ENCODE measurements at places on chromosomes 16 and 17.

DNA sequence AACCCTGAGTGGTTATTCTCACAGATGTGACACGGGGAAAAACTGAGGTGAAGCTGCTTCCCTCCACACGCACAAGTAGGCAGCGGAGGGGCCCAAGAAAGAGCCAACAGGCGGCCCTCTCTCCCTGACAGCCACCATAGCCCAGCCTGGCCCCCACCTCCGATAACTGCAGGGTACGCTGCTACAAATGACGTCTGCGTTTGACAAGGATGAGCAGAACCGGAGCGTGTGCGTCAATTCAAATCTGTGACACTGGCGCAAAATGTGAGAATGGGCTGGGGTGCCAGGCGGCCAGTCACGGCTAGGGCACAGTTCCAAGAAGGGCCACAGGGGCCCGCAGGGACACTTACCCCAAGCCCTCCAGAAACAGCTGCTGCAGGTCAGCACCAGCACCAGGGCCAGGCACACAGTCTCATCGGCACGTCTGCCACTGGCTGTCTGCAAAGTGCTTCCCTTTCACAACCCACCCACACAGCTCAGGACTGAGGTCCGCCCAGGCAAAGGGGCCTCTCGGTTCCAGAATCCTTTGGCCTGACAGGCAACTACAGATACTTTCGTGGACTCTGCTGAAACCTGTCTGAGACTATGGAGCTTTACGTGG, 14.4 kb downstream of the AXIN1 start:
- DNase-seq = no peak

- no peak for DNase-seq
Measured at GRCh38 chr17:64123114-64123513, 6.8 kb downstream of the ERN1 start.

- DNase-seq = no peak
Measured at GRCh38 chr17:29918922-29919856, 10.8 kb downstream of the SSH2 start.

DNA sequence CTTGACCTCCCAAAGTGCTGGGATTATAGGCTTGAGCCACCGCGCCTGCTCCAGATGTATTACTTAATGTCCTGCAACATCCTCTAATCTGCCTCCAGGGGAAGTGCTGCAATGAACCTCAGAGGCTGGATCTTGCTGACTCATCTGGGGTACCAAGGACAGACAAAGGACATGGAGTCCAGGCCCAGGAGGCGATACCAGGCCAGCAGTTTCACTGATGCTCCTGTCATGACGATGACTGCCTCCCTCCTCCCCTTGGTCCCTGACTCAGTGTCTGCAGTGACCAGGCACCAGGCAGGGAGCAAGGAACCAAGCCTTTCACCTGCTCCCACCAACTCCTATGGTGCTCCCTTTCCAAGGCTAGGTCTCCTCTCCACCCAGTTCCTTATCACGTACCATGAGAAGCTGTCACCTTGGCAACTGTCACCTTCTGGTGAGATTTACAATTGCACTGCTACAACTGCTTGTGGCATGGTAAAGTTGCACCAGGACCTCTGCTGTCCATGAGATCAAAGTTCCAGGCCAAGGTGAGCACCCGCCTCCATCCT, 21.6 kb upstream of the PHOSPHO1 start:
- DNase-seq = no peak

- peak; percentile 9 for DNase-seq
Measured at GRCh38 chr17:48374650-48375230, 55.3 kb downstream of the SKAP1 start.

DNA sequence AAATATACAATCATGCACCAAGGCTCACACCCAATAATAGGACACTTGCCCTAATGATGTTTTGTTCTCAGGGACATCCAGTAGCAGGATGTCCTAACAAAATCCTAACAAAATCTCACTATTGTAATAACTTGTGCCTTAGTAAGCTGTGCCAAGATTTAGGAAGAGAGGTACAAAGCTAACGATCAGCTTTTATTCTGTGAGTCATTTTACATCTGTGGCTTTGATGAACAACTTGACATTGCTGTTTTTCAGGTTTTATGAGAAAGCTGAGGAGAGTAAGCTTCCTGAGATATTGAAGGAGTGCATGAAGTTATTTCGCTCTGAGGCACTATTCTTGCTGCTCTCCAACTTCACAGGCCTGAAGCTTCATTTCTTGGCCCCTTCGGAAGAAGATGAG, 18.9 kb downstream of the OGFOD1 start:
- DNase-seq = no peak

DNA sequence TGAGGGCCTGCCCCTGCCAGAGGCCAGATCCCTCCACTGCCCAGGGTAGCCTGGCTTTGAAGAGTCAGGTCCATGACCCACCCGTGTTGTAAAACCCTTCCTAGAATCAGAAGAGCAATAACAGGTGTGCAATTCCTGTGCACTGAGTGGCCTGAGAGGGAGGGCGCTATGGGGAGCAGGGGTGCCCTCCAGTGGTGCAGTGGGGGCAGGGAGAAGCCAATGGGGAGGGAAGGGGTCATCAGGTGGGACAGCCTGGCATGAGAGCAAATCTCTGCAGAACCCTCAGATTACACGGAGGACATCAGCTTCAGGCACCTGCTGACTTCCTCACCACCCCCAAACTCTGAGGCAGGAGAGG, 72.9 kb upstream of the ZNF469 start:
- DNase-seq = no peak

- no peak for DNase-seq
Measured at GRCh38 chr17:59432657-59433056, 101.2 kb downstream of the YPEL2 start.

- peak; percentile 79 for DNase-seq
Measured at GRCh38 chr17:34156741-34157589, 98.1 kb upstream of the CCL2 start.

DNA sequence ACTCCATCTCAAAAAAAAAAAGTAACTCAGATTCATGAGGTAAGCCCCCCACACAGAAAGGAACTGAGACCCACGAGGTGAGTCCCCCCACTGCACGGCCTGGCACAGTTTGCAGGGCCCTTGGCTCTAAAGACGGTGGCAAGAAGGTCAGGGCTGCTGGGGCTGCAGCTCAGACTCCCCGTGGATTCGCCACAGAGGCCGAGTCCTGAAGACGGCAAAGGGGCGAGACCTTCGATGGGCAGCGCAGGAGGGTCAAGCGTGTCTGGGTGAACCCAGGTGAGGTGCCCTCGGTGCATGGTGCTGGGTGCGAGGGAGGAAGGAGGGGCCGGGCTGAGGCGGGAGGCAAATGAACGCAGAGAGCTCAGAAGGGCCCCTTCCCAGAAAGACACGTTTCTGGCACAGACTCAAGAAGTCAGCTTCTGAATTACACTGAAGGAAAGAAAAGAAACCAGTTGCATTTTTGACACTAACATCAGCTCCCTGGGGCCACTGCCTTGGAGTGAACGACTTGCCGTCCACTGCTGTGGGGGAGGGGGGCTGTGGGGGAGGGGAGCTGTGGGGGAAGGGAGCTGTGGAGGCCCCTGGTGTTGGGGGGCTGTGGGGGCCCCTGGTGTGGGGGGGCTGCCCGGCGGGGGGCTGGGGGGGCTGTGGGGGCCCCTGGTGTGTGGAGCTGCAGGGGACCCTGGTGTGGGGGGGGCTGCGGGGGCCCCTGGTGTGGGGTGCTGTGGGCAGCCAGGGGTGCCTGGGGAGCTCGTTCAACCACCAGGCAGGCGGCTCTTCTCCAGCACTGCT, 69.8 kb upstream of the METRNL start:
- DNase-seq = no peak

DNA sequence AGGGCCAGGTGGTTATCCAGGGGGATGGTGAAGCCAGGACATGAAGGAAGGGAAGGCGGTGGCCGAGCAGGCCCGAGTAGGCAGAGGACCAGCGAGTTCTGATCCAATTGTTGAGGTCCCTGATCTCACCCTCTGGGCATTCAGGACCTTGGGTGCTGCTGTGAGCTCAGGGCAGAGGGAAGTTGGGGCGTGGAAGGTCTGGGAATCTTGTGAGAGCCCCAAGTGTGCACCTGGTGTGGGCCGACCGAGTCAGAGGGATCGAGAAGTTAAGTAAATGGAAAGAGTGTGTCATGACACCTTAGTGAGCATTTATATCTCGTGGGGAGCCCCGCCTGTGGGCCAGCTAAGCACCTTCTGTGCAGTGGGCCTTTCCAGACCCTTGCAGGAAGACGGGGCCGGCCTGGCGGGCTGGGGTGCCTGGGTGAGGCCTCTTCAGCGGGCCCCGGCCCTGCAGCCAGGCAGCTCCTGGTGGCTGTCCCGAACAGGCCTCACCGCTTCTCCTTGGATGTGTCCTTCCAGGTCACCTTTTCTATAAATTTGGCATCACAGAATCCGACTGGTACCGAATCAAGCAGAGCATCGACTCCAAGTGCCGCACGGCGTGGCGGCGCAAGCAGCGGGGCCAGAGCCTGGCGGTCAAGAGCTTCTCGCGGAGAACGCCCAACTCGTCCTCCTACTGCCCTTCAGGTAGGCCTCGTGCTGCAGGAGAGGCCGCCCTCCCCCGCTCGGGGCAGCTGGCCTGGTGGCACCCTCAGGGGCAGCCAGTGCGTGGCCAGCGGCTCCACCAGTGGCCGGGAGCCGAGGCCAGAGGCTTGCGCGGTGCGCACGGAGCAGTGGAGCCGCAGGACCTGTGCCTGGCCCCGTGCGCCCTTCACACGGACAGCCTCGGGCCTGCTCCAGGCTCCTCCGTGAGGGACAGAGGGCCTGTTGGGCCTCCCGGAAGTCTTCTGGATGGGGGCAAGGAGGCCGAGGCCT, 76.0 kb downstream of the BANP start:
- no peak for DNase-seq

DNA sequence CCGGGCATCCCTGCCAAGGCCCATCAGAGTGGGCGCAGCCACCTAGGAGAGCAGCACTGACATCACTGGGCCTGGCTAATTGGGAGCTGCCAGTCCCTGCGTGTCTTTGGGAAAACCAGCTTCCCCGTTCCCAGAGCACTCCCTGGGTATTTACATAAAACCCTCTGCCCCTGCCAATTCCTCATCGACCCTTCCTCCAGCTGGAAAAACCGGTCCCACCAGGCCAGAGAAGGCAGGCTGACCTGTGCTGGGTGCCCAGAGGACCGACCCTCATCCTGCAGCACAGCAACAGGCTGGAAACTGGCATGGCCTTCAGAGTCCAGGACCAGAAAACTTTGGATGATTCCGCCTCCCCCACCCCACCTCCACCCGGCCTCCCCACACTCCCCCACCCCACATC, 8.2 kb upstream of the FOXN1 start:
- peak; percentile 61 for DNase-seq

GRCh38 chr16:87363771-87364455, 19.7 kb downstream of the FBXO31 start:
- no peak for DNase-seq

- DNase-seq = no peak
Measured at GRCh38 chr16:20875355-20875650, 24.9 kb downstream of the DCUN1D3 start.

DNA sequence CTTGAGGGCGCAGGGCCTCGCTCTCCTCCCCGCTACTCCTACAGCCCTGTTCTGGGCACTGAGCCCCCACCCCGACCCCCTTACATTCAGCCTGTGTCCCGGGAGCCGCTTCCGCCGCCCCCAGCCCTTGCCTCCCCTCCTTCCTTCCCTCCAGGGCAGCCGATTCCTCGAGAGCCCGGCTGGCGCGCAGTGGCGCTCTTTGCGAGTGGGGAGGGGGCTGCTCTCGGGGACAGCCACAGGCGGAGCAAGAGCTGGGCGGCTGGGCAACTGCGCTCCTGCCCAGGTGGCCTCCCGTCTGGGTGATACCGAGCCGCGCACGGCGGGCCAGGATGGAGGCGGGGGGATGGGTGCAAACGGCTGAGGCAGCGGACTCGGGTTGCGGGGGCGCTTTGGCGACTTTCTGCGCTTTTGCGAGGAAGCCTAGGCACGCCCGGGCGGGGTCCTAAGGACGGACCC, 1.2 kb downstream of the MMP15 start:
- peak; percentile 64 for DNase-seq

GRCh38 chr17:72176951-72177660, 56.3 kb downstream of the SOX9 start:
- DNase-seq = peak; percentile 49

DNA sequence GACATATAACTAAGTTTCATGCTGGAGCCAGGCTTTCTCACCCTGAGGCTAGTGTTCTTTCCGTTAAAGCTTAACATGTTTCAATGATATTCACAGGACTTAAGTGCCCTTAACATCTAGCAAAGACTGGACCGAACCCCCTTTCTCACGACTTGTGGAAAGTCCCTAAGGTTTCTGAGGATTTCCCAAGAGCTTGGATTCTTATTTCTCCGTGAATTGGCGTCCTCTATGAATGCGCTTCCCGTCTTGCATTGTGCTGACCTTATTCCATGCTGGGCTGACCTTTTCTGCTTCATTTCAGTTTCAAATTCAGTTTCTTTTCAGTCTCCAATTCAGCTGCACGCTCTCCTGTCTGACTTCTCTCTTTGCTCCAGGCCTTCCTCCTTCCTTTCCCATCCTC, 206.4 kb downstream of the HS3ST3A1 start:
- DNase-seq = no peak

- no peak for DNase-seq
Measured at GRCh38 chr16:73059779-73060615, 12.1 kb upstream of the ZFHX3 start.
